ENCODE measurements at places on chromosomes 13 and 19.

DNA sequence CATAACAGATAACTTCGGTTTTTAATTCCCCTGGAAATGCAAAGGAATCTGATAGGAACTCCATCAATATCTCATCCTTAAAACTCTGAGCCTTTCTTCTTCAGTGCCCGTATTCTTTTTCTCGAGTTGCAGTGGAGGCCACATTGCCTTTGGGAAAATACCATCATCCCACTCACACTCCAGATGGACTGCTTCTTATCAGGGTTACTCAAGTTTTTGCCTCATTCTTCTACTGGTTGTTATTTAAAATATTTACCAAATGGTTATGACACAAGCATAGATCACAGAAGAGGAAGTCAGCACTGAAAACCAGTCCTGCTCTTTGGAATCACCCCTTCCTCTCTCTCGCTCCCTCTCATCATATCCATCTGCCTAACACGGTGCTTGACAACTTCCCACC, 1020.5 kb upstream of the SLC10A2 start:
- DNase-seq, result no peak

GRCh38 chr19:55230780-55231179, 2.2 kb upstream of the TMEM86B start:
- no peak for DNase-seq

- no peak for DNase-seq
These were observed 17.0 kb upstream of the COX7A1 start for GRCh38 chr19:36169084-36169760.

- DNase-seq, result no peak
These were observed 5.6 kb downstream of the C5AR1 start for GRCh38 chr19:47315125-47315821.

GRCh38 chr19:48739404-48740163, 826 bp downstream of the RASIP1 start:
- DNase-seq, result no peak

DNA sequence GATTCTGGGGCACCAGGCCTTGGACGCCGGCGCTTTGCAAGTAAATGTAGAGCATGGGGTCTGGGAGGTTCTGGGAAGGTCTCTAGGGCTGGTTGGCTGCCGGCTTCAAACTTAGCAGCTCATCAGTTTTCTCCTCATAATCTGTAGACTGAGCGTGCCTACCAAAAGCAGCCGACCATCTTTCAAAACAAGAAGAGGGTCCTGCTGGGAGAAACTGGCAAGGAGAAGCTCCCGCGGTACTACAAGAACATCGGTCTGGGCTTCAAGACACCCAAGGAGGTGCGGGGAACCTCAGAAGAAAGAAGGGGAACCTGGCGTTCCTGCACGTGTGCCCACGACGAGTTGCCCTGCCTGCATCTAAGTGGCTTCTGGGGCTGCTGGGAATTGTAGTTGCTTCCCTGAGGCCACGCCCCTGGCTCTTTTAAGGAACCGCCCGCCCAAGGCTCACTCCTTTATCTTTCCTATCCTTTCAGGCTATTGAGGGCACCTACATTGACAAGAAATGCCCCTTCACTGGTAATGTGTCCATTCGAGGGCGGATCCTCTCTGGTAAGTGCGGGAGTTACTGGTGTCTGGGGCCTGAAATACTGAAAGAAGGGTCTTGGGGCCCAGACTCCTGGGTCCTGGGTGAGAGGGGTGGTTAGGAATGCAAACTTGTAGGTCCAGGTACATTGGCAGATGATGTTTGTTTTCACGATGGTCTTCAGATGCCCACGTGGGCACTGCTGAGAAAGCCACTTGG, 984 bp downstream of the RPS11 start:
- DNase-seq, result no peak

DNA sequence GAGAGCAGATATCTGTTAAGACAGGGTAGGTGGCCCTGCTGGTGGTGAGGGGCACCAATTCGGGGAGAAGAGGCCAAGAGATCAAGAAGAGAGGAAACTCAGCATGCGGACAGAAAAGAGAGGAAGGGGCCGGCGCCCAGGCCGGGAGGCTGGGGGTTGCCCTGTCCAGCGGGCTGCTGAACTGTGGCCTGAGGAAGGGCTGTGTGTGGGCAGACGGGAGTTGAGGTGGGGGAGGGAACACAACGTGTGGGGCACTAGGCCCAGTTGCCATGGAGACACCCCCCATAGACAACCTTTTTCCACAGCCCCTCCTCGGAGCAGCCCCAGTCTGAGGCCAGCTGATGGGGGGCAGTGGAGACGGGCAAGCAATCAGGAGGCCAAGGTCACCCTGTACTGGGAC, 2.5 kb upstream of the CACNG8 start:
- DNase-seq, result no peak
